SK-N-DZ (cell line): ENCODE measurements at places on chromosomes 1 and 21.

DNA sequence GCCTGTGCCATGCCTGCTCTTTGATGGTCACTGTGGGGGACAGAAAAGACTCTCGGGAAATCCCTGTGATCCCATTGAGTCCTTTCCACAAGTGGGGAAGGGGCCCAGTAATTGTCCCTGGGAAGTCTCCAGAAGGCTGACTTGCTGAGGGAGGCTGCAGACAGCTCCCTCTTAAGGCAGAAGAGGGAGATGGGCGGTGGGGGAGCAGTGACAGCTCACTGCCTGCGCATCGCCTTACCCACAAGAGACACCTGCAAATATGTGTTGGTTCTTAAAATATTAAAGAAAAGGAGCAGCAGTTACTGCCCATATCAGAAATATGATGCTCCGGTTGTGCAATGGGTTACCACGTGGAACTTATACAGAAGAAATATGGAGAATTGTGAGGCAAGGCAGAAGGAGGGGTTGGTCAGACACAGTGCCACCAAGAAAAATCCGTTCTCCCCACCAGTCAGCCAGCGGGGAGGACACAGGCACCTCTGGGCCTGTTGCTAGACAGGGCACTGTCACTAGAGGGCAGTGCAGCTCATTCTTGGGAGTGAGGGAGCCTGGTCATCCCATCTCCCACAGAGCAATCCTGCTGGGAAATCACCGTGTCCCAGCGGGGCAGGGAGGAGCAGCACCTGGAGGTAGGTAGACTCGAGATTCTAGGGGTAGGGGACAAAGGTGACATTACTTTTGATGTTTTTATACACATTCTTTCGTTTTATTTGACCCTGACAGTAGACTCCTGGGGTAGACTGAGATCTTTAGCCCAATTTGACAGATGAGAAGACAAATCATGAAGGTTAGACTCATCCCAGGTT lies 6.9 kb upstream of the CAMK1G start:
- peak; percentile 63 for DNase-seq

DNA sequence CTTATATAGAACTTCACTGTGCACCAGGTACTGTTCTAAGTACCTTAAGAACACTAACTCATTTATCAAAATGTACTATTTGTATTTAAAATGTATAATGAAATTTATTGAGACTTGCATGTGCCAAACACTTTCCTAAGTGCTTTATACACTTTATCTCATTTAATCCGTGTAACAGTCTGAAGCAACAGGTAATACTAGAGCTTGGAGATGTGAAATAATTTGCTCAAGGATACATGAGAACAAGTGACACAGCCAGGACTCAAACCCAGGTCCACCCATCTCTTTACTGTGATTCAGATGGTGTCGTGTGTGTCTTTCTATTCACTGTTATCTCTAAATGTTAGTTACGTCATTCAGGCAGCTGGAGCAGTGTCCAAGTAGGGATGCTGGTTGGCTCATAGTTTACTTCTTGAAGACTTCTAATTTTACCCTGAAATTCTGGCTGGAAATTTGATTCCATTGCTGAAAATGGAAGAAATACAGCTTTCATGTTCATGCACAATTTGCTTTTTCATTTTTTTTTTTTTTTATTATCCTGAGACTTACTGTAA lies 169.7 kb upstream of the UBE2U start:
- no peak for DNase-seq

- DNase-seq: no peak
These were observed 7.2 kb downstream of the LGALS8 start for GRCh38 chr1:236530959-236531358.

GRCh38 chr21:24395320-24395923 lies 1211.9 kb downstream of the MRPL39 start:
- DNase-seq: no peak

GRCh38 chr21:14285147-14285761 lies 69.3 kb downstream of the RBM11 start:
- DNase-seq: no peak
